Activated CD8-positive, alpha-beta memory T cell treated with anti-CD3 and anti-CD28 coated beads for 1 hour (primary cell): ENCODE measurements at places on chromosomes 5 and 9.
A peak's percentile ranks its signal among the peaks of the same experiment; 100 is the strongest.

GRCh38 chr9:68947015-68947414 lies 66.9 kb downstream of the PRKACG start:
- DNase-seq: no peak

DNA sequence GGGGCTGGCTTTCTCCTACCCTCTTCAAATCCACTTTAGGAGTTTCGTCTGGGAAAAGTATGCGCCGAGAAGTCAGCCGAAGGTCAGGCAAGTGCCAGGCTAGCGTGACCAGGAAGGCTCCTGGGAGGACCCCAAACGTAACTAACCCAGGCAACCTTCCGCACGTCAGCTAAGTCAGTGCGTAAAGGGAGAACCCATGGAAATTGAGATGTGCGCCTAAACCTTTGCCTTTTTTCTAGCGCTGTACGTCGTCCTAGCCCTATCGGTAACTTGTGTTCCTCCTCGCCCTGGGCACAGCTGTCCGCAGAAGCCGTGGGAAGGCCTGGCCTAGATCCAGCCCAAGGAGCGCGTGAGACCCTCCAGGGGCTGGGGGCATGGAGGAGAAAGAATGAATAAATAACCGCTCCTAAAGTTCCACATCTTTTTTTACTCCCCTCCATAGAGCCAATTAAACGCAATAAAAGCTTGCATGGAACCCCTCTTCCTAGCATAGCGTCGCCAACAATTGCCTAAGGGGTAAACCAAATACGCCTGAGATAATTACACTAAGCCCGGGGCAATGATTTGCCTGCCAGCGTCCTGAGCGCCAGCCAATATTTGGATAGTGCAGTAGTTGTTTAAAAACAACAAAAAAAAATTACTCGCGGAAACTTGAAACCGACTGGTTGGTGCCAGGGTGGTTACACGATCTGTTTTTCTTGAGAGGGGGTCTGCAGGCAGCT lies 4.0 kb upstream of the FOXB2 start:
- no peak for DNase-seq

GRCh38 chr5:136724161-136724560 lies 358.8 kb upstream of the TRPC7 start:
- DNase-seq: no peak

- DNase-seq: no peak
Observed at GRCh38 chr5:150653145-150653761, 7.8 kb upstream of the MYOZ3 start.

DNA sequence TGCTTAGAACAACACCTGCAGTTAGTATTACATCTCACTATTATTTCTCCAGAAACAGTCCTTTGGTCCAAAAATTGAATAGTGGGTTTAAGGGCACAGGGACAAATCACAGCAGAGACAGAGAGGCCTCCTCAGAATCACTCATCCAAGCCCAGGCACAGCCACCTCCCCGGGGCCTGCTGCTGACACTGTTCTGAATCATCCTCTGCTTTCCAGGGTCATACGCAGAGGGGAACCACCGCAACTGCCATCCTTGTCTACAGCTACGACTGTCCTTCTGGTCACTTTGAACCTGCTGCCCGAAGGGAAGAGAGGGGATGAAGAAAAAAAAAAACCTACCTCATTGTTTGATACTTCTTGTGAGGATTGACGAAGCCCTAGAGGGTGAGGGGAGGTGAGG lies 35.3 kb upstream of the MAN2A1 start:
- DNase-seq: no peak

DNA sequence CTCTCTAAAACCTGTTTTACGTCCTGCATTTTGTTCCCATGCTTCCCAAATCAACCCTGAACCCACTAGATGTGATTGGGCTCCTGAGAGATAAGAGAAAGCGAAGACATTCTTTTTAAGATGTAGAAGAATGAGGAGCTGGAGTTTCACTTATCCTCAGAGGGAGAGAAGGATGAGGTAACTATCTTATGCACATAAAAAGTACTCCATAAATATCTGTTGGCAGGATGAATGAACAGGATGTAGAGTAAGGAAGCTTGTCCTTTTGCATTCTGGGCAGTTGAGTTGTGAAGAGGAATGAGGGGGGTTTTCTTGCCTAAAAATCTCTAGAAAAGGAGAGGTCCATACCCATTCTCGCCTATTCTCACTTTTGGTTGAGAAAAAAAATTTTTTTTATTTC lies 163.2 kb downstream of the UNC13B start:
- DNase-seq: no peak

- no peak for DNase-seq
Observed at GRCh38 chr9:122789256-122790046, 718 bp downstream of the OR5C1 start.

DNA sequence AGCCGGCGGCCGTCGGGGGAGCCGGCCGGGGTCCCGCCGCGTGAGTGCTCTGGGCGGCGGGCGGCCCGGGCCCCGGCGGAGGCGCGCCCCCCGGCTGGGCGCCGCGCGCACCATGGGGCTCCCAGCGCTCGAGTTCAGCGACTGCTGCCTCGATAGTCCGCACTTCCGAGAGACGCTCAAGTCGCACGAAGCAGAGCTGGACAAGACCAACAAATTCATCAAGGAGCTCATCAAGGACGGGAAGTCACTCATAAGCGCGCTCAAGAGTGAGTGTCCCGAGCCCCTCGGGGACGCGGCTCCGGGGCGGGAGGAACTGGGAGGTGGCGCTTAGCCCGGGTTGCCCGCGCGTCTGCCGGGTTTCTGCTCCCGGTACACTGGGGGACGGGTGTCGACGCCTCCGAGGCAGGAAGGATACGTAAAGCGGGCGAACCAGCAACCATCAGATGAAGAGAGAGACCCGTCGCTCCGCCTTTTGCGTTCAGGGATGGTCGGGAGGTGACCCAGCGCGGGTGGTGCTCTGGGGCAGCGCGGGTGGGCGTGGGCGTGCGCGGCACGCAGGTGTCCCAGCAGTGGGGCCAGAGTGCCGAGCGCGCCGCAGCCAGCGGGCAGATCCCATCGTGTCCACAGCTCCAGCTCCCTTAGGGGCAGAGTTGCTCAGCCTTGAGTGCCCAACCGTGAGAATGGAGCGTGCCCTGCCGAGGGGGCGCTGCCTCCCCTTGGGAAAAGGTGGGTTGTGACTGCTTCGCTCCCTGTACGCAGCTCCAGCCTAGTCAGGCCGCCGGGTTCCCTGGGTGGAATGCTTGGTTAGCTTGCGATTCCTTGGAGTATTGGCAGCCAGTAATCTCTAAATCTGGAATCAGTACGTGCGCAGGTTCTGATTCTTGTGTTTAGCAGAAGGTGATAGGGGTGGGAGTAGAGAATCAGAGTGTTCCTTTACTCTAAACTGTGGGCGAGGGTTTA lies 753 bp downstream of the ARHGAP26 start:
- DNase-seq: peak; percentile 11
